ENCODE measurements at places on chromosomes 6 and 20.

DNA sequence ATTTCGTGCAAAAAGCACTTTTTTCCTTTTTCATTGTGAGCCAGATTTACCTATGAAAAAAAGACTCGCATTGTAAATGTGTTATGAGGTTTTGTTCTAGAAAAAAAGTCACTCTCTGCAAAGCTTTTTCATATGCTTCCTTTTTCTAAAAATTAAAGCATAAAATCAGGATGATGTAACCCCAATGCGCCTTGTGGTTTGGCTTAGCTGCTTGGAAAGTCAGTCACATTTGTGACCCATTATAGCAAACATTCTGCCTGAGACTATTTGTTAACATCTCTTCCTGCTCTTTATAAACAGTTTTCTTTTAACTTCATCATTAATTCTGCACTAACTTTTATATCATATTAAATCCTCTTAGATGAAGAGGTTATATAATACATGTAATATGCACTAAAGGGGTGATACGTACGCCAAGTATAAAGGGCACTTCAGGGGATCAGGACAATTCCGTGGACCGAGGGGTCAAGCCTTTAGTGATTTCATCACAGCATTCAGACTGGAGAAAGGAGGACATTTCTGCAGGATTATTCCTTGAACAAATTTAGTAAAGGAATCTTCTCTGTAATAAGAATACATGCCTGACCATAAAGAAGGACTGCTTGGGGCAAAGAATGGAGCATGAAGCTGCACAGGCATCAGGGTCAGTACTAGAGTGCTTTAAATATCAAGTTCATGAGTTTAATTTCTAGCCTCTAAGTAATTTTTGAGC, 48.1 kb upstream of the SMLR1 start:
- no peak for DNase-seq

GRCh38 chr6:158714706-158715105, 64.9 kb downstream of the SYTL3 start:
- DNase-seq: no peak

GRCh38 chr6:85660181-85660611, 17.5 kb upstream of the SYNCRIP start:
- DNase-seq: no peak

GRCh38 chr20:8287340-8287739, 155.3 kb downstream of the PLCB1 start:
- no peak for DNase-seq

DNA sequence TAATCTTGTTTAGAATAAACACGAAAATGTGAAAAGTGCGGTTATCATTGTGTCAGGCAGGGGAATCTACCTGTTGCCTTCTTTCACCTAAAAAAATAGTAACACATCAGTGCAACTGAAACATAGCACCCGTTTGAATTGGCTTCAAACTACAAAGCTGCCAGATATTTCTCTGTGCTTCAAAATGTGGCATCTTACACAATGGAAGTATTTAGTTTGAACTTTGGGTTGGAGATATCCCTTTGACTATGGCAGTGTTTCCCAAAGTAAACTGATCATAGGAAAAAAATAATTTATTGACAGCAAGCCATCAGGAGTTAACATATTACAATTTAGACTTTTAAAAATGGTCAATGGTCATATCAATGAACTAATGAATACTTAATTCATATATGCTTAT, 3.6 kb downstream of the PPP1R3G start:
- no peak for DNase-seq

GRCh38 chr6:115272311-115272710, 788.4 kb downstream of the FRK start:
- no peak for DNase-seq

GRCh38 chr20:2005359-2005758, 11.5 kb upstream of the PDYN start:
- no peak for DNase-seq

- DNase-seq: no peak
Measured at GRCh38 chr6:4687989-4688947, 87.9 kb upstream of the CDYL start.

DNA sequence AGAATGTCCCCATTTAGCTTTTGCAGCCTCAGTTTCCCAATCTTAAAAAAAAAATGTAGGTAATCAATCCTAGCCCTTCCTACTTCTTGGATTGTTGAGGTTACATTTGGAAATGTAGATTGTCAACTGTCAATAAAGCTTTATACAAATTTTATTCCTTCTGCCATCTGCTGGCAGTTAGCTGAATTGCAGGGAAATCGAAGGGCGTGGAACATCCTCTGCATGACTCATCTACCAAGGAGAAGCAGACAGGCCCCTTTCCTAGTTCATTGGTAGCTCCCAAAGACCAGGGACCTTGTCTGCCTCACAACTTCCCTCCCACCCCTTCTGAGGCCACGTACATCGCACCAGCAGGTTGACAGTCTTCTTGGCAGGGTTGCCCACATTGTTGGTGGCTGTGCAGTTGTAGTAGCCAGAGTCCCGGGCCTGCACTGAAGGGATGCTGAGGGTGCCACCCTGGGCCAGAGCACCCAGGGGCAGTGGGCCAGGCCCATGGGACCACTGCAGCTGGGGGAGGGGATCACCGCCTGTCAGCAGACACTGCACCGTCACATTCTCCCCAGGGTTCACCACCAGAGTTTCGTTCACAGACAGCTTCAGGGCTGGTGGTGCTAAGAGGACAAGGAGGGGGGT, 43.6 kb downstream of the MDGA1 start:
- peak; percentile 29 for DNase-seq

GRCh38 chr6:12458558-12458957, 168.4 kb downstream of the EDN1 start:
- no peak for DNase-seq

- no peak for DNase-seq
Measured at GRCh38 chr6:64040113-64040512, 404.5 kb downstream of the PHF3 start.

- DNase-seq: no peak
Measured at GRCh38 chr6:141587482-141588266, 545.1 kb upstream of the GJE1 start.

- no peak for DNase-seq
Measured at GRCh38 chr6:18259675-18260447, 4.5 kb downstream of the DEK start.

- DNase-seq: no peak
Measured at GRCh38 chr6:156760377-156760776, 16.8 kb upstream of the ARID1B start.

- no peak for DNase-seq
Measured at GRCh38 chr6:34338811-34339210, 53.7 kb downstream of the NUDT3 start.

DNA sequence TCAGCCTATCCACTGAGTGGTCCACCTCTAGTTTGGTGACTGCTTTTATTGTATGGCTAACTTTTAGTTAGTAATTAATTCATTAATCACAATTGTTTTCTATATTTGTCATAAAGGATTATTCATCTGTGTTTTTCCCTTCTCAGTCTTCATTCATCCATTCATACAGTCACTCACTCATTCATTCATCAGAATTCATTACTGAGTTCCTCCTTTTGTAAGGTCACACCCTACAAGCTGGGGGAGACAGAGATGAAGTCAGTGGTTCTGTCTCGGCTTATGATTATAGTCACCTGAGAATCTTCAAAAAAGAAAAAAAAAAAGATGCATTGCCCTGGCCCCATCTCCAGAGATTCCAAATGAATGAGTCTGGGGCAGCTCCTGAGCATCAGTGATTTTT, 257.1 kb downstream of the ADGB start:
- no peak for DNase-seq

- DNase-seq: peak; percentile 46
Measured at GRCh38 chr6:2940010-2940850, 31.1 kb downstream of the SERPINB6 start.

DNA sequence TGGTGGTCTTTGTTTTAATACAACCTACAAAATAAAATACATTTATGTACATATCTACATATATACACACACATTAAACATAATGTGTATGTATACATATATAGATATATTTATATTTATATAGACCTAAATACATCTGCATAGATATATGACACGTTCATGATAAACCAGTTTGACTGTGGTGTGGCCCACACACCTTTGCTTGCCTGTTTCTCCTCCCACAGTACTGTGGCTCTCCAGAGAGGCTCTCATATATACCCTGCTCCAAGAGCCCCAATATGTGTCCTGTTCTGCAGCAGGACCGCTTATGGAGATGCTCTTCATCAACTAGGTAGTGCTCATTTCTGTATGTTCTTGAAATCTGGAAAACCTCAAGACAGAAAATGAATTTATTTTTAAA, 207.0 kb downstream of the KCNQ5 start:
- DNase-seq: no peak

DNA sequence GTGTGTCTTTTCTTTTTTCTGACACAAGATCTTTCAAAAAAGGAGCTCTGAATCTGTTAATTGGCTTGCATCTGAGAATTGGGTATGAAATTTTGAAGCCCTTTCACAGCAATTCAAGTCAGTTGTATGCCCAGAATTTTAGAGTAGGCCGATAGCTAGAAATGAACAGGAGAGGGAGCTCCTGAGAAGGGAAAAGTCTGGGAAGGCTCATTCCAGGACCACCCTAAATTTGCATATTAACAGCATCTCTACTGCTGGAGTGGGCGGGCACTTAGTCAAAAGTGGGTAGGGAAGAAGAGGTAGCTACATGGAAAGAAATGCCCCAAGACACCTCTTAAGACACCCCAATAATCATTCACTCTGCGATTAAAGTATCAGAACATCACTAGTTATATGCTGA, 928.3 kb downstream of the TBC1D32 start:
- DNase-seq: no peak

GRCh38 chr20:37393196-37393862, 47.4 kb downstream of the SRC start:
- DNase-seq: no peak

DNA sequence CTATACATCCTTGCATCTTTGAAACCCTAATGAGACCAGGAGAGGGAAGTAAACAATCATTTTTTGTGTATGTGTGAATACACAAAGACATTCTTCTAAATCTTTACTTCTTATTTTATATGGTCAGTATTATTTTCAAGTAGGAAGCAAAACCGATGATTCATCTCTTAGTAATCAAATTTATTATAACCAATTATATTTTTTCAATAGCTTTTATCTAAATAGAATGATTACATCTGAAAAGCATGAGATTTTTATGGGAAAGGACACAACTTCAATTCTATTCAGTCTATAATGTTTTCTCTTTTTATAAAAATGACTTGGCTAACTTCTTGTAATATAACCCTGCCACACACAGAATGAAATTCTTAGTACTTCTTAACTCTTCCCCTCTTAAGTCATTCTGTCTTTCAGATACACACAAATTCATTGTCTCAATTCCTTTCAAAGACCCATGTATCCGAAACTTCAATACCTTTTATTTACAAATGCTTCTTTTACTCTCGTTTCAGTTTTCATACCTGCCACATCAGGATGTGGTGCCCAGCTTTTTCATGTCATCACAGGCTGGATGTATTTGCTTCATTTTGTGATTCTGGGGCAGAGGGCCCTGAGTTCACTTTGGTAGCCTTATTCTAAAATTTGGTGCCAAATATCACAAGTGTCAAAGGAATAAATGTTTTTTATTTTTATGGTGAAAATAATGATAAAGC, 227.0 kb downstream of the PHF3 start:
- DNase-seq: no peak

GRCh38 chr6:30583921-30584320, 12.7 kb downstream of the ABCF1 start:
- DNase-seq: no peak

DNA sequence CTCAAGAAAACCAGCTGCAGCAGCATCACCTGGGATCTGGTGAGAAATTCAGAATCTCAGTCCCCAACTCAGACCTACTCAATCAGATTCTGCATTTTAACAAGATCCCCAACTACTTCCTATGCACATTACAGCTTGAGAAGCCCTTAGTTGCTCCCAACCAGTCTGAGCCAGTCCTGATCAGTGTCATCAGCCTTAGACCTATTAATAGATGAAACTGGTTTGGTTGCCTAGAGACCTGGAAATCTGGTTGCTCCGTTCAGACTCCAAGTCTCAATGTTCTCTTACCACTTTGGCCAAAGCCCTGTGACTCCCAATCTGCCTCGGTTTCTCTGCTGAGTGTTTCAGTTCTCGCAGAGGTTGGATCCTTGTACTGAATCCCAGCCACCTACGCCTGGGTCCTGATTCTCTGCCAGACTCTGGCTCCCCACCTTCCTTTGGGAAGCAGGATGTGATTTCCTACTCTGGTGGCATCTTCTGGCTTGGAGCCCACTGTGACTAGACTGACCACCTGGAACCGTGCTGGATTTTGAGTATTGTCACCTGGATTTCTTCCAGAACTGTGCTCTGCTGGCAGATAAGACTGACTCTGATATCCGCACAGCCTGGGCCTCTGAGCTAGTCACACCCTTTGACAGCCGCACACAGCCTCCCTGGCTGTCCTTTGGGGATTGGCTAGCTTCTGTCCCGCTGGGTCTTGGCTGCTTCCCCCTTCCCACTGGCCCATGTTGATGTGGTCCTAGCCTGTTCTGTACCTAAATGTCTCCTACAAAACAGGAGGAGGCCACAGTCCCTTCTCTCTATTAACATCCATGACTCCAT, 20.3 kb upstream of the ATXN1 start:
- DNase-seq: no peak

DNA sequence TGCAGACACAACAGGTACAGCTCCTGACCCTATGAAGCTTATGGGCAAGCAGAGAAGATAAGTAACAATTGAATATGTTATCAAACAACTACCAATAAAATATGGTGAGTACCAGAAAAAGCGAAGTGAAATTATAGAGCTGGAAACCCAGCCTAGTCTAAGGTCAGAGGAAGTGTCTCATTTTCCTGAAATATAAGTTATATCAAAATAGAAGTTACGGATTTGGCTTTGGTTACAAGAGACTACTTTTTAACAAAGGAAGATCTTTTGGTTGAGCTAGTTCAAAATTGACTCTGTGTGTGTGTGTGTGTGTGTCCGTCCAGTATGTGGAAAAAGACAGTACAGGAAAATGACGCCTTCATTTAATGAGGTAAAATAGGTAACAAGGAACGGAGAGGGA, 8.9 kb downstream of the STX11 start:
- no peak for DNase-seq

GRCh38 chr20:58359441-58359840, 29.6 kb upstream of the VAPB start:
- DNase-seq: no peak

- DNase-seq: no peak
Measured at GRCh38 chr20:45905505-45906079, 6.4 kb downstream of the PLTP start.

GRCh38 chr6:151679081-151679480, 128.4 kb upstream of the ESR1 start:
- no peak for DNase-seq

GRCh38 chr6:110039981-110040383, 61.9 kb downstream of the GPR6 start:
- DNase-seq: no peak

- no peak for DNase-seq
Measured at GRCh38 chr6:106087548-106088325, 1.6 kb downstream of the PRDM1 start.

GRCh38 chr6:121917834-121918559, 481.5 kb upstream of the HSF2 start:
- DNase-seq: no peak

GRCh38 chr6:55397986-55398385, 70.7 kb downstream of the GFRAL start:
- DNase-seq: no peak

GRCh38 chr6:129859524-129859923, 1.6 kb downstream of the TMEM244 start:
- DNase-seq: no peak

Data from GM18507 (cell line).